Stimulated activated CD8-positive, alpha-beta memory T cell treated with anti-CD3 and anti-CD28 coated beads, Interleukin-2, amount 100 ng/mL, for 1 hour (primary cell): ENCODE measurements at places on chromosomes 5 and 9.

DNA sequence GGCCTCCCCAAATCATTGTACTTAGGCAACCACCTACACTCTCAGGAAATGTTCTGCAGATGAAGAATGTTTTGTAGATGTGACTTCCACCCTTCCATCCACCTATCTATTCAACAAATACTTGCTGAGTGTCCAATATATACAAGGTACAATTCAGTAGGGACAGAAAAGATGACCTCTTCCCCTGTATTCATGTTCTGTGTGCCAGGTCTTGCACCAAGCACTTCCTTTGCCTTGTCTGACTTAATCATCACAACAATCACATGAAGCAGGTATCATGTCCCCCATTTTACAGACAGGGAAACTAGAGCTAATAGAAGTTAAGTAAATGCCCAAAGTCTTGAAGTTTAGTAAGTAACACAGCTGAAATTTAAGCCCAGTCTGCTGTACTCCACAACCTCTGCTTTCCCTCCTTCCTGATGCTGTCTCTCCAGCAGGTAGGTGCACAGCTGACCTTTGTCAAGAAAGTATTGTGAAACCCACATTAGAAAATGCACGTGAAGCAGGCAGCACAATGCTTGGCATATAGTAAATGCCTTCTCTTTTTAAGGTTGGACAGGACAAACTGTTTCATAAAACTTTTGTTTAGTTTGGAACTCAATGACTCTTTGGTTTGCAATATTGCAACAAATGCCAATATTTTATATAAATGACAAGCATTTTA lies 296.5 kb downstream of the DEPDC1B start:
- no peak for DNase-seq

GRCh38 chr5:96692441-96692840 lies 30.3 kb downstream of the CAST start:
- DNase-seq = no peak

DNA sequence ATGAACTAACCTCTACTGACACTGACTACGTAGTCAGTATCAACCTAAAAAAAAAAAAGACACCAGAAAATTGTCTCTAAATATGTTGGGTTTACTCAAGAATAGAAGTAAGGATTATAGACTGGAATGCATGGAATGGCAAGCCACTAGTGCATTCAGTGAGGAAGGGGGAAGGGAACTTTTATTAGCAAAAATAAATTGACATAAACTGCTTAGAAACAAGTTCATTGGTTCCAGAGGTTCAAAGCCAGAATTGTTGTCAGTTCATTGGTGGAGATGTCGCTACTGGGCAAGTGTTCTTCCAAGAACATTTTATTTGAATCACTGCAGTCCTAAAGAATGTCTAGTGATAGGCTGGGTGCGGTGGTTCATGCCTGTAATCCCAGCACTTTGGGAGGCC lies 26.1 kb upstream of the AOPEP start:
- DNase-seq = no peak

GRCh38 chr5:138468133-138468965 lies 3.1 kb downstream of the EGR1 start:
- DNase-seq = peak; percentile 35

GRCh38 chr9:128116104-128117083 lies 11.1 kb downstream of the PTGES2 start:
- DNase-seq = no peak

GRCh38 chr5:44532981-44533380 lies 143.8 kb upstream of the FGF10 start:
- DNase-seq = no peak

GRCh38 chr5:34756781-34757624 lies 82.0 kb upstream of the TTC23L start:
- no peak for DNase-seq

GRCh38 chr9:8917956-8918739 lies 1118.6 kb upstream of the DMAC1 start:
- no peak for DNase-seq

DNA sequence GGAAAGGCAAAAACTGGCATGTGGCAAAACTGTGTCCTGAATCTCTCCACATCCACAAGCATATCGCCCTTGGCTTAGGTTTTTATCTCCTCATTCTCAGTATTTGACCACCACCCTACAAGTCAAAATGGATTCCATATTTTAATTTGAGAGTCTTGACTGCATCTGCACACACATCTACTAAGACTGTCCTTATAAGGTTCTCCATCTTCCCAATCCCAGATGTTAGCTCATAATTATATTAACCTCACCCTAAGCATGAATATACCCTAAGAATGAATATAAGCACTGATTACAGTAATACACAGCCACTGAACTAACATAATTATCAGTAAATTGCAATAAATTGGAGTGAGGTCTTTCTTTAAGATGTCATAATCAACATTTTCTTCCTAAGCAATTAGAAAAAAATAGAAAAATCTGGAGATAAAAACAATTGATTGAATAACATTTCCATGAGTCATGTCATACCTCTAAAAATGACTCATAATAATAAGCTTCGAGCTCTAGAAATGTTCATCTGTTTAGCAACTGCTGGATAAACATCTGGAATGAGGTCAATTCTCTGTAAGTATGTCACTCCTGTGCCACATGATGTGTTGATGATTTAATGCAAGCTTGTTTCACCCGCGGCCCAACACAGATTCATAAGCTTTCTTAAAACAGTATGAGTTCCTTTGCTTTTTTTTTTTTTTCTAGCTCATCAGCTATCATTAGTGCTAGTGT lies 39.9 kb upstream of the PAM start:
- no peak for DNase-seq

GRCh38 chr9:74630228-74630627 lies 133.1 kb downstream of the RORB start:
- no peak for DNase-seq

DNA sequence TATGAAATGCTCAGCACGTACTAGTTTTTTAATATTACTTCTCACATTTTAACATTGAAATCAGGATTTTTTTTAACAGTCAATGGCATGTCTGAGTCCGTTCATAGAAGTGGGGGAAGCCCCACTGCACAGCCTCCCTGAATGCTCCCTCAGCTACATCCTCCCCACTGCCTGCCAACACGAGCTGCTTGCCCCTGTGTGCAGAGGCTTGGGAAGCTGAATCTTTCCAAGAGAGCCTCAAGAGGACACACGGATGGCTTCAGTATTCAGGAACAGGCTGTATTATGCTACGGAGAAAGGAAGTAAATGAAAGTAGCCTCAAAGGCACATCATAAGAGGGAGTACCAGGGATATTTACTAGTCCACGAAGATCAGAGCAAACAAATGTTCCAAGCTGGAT lies 248.7 kb downstream of the SPOCK1 start:
- DNase-seq = no peak
